ENCODE measurements at places on chromosomes 16 and 17. TPM values are rescaled to one million over a fixed set of nuclear protein-coding genes. Genes with fewer than 3 reads are reported as not detected.
A peak's percentile ranks its signal among the peaks of the same experiment; 100 is the strongest.

Gene GPR179
- polyA plus RNA-seq, result not detected

GRCh38 chr17:38621538-38621937 lies 15.8 kb upstream of the SRCIN1 start:
- DNase-seq, result no peak

Gene RBFOX1
- not detected for polyA plus RNA-seq

GRCh38 chr17:29112771-29113295 lies 67.4 kb downstream of the MYO18A start:
- no peak for DNase-seq

GRCh38 chr17:36128411-36128978 lies 24.9 kb downstream of the CCL4 start:
- no peak for DNase-seq

DNA sequence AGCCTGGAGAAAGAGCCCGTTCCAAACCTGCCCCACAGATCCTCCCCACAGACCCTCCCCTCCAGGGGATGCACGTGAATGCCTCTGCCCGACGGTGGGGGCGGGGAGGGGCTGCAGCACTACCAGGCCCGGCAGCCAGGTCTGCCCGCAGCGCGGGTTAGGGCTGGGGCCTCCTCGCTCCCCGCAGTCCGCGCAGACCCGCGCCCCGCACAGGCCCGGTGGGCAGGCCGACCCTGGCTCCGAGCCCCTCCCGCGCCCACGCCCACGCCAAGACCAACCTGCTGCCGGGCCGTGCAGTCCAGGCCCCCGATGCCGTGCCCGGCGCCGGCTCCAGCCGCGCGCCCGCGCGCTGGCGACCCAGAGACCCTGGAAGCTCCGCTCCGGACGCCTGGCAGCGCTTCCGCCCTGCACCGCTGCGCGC lies at the start of gene RPUSD1:
Gene RPUSD1 (minus strand): TSS at position 404 of the 421 bp plus-strand sequence. CDS start 644 bp downstream, outside the sequence.
- DNase-seq, result no peak

Gene TERB1
- not detected for polyA plus RNA-seq

Gene MYH2
- polyA plus RNA-seq, result not detected

GRCh38 chr16:55037046-55037445 lies 106.4 kb downstream of the IRX5 start:
- DNase-seq, result no peak

DNA sequence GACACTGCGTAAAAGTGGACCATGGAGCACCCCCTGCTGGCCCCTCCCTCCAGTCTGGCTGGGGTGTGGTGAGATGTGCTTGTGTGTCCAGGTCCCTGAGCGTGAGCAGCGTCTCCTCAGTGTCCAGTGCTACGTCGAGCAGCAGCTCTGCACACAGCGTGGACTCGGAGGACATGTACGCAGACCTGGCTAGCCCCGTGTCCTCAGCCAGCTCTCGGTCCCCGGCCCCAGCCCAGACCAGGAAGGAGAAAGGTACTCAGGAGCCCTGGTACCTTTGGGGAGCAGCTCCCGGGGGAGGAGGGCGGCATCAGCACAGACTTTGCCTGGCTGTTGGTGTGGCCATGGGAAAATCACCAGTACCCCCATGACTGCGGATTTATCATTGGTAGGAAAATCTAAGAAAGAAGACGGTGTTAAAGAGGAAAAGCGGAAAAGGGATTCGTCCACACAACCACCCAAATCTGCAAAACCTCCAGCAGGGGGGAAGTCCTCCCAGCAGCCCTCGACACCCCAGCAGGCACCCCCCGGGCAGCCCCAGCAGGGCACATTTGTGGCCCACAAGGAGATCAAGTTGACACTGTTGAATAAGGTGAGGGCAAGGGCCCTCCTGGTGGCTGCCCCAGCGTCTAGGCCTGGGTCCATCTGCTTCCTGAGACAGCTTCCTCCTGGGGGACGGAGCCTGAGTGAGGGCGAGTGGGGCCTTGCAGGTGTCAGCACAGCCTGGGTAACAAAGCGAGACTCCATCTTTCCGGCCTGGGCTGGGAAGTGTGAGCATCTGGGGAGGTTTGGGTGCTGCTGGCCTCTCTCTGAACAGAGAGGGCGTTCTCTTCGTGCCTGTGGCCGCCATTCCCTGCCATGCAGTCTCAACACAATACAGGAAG lies 10.6 kb upstream of the IL17C start:
- no peak for DNase-seq

DNA sequence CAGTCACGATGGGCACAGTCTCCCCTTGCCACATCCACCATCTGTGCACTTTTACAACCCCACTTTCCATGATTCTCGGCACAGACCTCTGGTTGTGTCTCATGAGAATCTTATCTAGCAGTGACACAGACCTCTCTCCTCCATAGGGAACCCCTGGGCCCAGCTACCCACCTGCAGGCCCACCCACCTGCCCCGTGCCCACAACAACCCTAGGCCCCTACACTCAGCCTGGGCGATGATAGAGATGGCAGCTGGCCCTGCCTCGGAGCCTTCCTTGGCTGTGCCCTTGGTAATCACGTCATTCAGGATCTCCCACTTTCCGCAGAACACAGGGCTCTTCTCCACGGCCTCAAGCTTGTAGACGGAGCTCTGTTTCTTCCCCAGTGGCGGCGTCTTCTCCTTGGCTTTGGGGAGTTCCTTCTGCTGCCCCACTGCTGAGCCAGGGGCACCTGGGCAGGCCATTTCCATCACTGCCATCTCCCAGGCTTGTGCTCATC lies 26.5 kb downstream of the MAP3K14 start:
- peak; percentile 53 for DNase-seq

DNA sequence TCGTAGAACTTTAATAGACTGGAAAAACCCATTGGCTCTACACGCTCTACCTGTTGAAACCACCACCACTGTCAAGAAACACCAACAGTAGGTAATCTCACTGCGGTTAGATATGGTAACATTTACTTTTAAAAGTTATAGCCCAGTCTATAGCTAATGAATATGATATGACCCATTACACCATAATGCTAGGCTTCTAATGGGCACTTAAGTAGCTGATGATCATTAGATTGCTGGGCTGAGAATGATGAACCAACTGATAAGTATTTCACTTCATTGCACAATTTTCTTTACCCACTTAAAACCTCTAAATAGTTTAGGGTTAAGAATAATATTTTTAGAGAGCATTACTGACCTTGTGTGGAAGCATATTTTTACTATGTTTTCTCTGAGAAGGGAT lies 788.9 kb upstream of the CA10 start:
- DNase-seq, result no peak
